ENCODE measurements at places on chromosomes 12 and 14.

- no peak for DNase-seq
These were observed 62.9 kb downstream of the GCH1 start for GRCh38 chr14:54839701-54840119.

- no peak for DNase-seq
These were observed 35.4 kb upstream of the SPPL3 start for GRCh38 chr12:120939523-120939922.

GRCh38 chr14:95162641-95163040, 5.3 kb upstream of the DICER1 start:
- no peak for DNase-seq

GRCh38 chr14:63988579-63988978, 135.8 kb downstream of the SYNE2 start:
- DNase-seq: no peak

GRCh38 chr14:79745046-79745445, 466.3 kb downstream of the DIO2 start:
- no peak for DNase-seq

Measured in GM04503 (cell line).